ENCODE measurements at places on chromosomes 7 and 10.

DNA sequence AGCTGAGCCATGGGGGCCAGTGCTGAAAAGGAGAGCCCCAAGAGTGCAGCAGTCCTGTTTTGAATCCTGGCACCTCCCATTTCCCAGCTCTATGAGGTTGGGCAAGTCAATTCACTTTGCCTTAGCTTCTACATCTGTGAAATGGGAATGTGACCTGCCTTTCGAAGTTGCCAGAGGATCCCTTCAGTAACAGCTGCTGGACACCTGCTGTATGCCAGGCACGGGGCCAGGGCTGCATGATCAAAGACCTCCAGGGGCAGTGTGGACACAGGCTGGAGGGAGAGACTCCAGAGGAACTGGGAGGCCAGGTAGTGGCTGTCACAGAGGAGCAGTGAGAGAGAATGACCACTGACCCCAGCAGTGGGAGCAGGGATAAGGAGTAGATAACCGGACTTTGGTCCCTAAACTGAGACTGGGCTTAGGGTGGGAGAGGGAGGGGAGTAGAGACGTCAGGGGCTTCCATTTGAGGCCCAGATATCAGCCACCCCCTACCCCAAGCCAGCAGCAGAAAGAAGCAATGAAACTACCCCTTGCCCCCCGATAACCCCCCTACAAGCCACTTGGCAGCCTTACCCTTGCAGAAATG, 45.2 kb downstream of the SRRM3 start:
- no peak for DNase-seq

GRCh38 chr7:156374335-156374734, 266.2 kb upstream of the RNF32 start:
- DNase-seq = no peak

GRCh38 chr7:158448430-158449100, 139.1 kb downstream of the PTPRN2 start:
- DNase-seq = no peak

GRCh38 chr10:133306941-133307379, 1.7 kb downstream of the TUBGCP2 start:
- DNase-seq = no peak

DNA sequence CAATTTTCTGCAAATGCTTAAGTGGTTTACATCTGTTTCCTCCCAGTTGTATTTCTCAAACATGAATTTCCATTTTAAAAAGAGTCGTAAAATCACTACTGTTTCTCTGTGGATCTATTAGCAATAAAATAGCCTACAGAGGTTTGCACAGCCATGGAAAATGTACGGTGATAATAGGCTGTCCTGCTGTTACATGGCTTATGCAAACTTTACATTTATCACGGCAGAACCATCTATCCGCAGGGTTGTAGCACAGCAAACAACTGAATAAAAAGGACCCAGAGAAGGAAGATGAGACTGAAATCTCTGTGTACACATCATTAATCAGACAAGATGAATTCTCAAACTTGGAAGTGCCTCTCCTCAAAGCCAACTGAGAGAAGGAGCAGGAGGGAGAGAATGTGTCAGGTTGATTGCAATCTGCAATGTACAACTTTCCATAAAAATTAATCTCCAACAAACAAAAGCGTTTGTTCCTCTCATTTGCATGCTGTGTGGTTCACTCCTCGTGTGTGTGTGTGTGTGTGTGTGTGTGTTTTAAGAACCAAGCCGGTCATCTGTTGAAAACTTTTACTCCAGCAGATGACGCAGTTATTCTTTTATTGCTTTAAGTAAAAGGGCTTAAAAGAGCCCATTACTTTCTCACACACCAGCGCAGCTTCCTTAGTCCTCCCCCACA, 279.3 kb downstream of the SKAP2 start:
- DNase-seq = no peak

- no peak for DNase-seq
These were observed 44.6 kb downstream of the PHTF2 start for GRCh38 chr7:77843194-77843593.

DNA sequence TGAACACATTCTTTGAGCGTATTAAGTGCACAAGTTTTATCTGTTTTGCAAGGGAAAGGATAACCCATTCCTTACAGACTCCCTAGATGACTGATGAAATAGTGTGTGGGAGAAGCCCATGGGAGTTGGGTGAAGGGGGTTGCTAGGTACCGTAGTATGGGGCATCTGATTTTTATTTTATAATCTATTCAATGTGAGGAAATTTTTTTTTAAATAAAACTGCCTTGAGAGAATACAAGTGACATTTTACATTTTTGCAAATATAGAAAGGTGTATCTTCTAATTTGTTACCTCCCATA, 1.4 kb downstream of the BTAF1 start:
- no peak for DNase-seq

- no peak for DNase-seq
These were observed 1.2 kb upstream of the LRMDA start for GRCh38 chr10:75430000-75430763.

DNA sequence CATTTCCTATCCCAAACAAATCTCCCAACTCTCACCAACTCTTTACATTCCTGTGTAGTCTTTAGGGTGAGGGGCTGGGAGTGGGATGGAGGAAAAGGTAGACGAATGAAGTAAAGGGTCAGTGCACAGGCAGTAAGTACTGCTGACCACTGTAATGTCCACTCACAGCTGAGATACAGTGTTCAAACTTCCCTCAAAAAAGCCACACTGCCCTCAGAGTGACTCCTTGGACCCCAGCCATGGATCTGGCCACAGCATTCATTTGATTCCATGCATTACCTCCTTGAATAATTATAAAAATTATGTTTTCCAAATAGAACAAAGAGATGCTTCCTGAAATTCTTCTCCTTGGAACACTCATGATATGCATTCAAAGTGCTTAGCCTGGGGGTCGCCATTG, 19.8 kb upstream of the HIPK2 start:
- DNase-seq = no peak

DNA sequence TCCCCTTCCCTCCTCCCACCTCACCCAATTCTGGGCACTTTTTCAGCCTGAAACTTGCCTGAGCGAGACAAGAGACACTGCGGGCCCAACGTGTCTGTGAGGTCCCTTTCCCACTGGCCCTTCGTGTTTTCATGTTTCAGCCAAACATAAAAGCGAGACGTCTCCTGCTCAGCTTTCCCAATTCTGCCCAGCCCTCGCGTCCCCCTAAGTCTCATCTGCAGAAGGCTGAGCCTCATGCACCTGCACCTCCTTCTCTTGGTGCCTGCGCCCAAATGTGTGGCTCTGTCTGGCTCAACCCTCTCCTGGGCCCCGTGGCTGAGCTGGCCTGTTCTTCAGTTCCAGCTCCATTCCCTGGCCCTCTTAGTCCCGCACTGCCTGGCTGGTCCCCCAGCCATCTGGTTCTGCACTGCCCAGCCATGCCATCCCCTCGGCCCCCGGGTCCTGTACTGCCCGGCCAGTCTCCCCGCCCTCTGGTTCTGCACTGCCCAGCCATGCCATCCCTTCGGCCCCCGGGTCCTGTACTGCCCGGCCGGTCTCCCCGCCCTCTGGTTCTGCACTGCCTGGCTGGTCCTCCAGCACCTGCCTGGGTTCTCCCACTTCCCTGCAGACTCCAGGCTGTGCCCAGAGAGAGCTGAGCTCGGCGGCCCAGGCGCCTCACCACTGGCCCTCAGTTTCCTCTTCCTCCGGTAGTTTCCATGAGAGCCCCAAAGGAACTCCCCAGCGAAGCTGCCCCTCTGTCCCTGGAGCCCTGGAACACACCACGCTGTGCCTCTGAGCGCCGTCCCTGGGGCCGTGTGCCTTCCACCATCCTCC, 224.1 kb downstream of the DNAJB6 start:
- no peak for DNase-seq

GRCh38 chr10:16950656-16951601, 133.7 kb upstream of the RSU1 start:
- no peak for DNase-seq

DNA sequence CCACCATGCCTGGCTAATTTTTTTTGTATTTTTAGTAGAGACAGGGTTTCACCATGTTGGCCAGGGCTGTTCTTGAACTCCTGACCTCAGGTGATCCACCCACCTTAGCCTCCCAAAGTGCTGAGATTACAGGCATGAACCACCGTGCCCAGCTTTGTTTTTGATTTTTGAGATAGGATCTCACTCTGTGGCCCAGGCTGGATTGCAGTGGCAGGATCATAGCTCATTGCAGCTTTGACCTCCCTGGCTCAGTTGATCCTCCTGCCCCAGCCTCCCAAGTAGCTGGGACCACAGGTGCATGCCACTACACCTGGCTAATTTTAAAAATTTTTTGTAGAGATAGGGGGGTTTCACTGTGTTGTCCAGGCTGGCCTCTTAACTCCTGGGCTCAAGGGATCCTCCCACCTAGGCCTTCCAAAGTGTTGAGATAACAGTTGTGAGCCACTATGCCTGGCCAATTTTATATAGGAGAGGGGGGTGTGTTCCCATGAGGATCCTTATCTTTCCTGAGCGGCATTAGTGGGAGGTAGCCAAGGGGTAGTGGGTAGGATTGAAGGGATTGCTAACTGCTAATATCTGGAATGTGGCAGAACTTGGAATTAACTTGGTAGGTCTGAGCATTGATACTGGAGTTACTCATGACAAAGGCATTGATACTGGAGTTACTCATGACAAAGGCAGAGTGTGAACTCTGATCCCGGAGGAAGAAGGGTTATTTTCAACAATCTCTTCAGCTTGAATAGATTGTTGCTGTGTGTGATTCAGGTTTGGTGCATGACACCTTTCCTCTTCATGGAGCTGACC, 1.0 kb upstream of the NOLC1 start:
- DNase-seq = no peak

GRCh38 chr10:34217524-34217923, 597.6 kb downstream of the PARD3 start:
- DNase-seq = no peak

GRCh38 chr10:22228167-22228938, 10.5 kb upstream of the EBLN1 start:
- no peak for DNase-seq

GRCh38 chr10:1273372-1274105, 217.4 kb downstream of the WDR37 start:
- no peak for DNase-seq

DNA sequence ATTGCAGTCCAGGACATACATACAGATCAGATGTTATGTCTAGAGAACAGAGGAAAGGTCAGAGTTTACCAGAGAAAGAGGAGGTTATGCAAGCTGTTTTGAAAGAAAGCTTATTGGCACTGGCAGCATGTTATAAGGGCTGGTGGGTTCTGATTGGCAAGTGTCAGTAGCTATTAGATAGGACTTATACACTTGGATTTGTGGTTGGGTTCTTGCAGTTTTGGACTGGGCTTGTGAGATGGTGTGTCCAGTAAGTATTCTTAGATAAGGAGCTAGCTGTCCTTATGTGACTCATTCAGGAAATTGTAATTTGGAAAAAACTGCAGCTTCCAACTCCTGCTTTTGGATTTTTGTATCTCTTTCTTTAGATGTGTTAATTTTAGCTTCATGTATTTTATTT, 130.7 kb upstream of the NAMPT start:
- DNase-seq = no peak

DNA sequence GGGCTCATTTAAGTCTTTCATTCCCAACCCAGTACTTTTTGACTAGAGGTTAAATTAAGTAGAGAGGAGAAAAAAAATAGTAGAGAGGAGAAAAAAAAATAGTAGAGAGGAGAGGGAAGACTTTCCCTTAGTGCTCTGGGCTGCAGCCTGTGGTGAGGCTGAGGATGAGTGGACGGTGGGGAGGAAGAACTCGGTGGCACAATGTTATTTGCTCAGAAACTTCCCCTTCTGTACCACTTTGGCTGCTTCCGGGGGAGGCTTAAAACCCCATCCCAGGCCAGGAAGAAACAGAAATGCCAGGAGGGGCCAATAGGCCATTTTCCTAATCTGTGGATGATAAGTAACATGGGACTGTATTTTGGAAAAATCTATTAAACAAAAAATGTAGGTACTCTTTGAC, 14.6 kb upstream of the MLXIPL start:
- DNase-seq = no peak

- DNase-seq = no peak
These were observed 229.1 kb downstream of the CUX1 start for GRCh38 chr7:102046373-102047117.

- DNase-seq = no peak
These were observed 40.3 kb upstream of the GNAT3 start for GRCh38 chr7:80552031-80552694.

- DNase-seq = no peak
These were observed 51.5 kb upstream of the PIP4K2A start for GRCh38 chr10:22765660-22766547.

DNA sequence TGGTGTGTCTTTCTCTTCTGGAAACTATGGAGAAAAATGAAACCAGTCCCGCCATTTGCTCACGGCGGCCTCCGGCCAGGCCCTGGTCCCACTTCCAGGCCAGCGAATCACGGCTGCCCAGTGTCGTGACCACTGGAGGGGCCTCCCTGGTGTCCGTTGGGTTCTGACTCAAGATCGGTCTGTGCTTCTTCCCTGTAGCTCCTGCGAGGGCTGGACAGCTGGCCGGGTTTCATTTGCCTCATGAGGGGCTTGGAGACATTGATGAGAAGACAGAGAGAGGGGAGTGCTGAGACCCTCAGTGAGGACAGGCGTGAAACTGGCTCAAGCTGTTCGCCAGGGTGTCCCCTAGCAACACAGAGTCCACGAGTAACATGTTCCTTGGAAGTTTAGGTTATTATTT, 108.6 kb downstream of the ADARB2 start:
- DNase-seq = no peak

DNA sequence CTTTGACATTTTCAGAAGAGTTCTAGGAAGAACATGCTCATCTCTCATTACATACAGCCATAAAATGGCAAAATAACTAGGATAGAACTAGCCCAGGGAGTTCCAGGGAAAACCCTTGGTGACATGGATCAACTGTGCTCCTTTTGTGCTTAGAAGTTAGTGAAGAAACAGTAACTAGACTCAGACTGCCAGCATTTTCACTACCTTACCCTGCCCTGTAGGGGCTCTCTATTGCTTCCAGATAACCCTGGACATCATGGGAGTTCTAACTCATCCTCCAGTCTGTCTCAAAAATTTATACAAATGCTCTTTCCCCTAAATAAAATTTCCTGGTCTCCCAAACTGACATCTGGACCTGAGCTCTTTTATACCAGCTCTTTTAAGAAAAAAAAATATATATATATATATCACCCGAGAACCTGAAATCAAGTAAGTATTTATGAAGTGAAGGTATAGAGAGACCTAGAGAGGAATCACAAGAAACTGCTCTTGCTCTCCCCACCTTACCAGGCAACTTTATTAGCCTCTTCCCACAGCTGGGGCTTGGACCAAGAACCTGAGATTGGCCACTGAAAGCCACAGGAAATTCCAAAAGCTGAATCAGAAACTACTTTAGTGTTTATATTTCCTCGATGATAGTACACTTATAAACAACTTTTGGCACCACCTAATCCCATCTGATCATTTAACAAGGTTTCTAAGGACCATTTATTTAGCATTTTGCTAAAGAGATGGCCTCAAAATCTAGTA, 101.4 kb downstream of the RELN start:
- no peak for DNase-seq

- DNase-seq = no peak
These were observed 71.9 kb downstream of the MRPL32 start for GRCh38 chr7:43004082-43004481.

GRCh38 chr7:141979568-141979967, 6.0 kb upstream of the TAS2R38 start:
- DNase-seq = no peak

GRCh38 chr7:26156451-26157420, 4.7 kb downstream of the NFE2L3 start:
- no peak for DNase-seq

- no peak for DNase-seq
These were observed 463.7 kb upstream of the SEMA3A start for GRCh38 chr7:84658286-84658685.
